ENCODE measurements at places on chromosomes 2 and 18.
A peak's percentile ranks its signal among the peaks of the same experiment; 100 is the strongest.

GRCh38 chr2:1450915-1451314 is 37.7 kb downstream of the TPO start:
- no peak for DNase-seq

- no peak for DNase-seq
Observed at GRCh38 chr2:68994864-68995263, 18.1 kb upstream of the ANTXR1 start.

- DNase-seq: no peak
Observed at GRCh38 chr2:50346629-50347357, 685.1 kb downstream of the NRXN1 start.

GRCh38 chr2:36369716-36370115 is 14.1 kb downstream of the CRIM1 start:
- DNase-seq: no peak

GRCh38 chr18:5527603-5528002 is 16.2 kb downstream of the EPB41L3 start:
- DNase-seq: peak; percentile 37

- DNase-seq: no peak
Observed at GRCh38 chr2:219042750-219043149, 1.4 kb upstream of the CFAP65 start.

- DNase-seq: no peak
Observed at GRCh38 chr2:64260093-64260803, 116.0 kb upstream of the PELI1 start.

DNA sequence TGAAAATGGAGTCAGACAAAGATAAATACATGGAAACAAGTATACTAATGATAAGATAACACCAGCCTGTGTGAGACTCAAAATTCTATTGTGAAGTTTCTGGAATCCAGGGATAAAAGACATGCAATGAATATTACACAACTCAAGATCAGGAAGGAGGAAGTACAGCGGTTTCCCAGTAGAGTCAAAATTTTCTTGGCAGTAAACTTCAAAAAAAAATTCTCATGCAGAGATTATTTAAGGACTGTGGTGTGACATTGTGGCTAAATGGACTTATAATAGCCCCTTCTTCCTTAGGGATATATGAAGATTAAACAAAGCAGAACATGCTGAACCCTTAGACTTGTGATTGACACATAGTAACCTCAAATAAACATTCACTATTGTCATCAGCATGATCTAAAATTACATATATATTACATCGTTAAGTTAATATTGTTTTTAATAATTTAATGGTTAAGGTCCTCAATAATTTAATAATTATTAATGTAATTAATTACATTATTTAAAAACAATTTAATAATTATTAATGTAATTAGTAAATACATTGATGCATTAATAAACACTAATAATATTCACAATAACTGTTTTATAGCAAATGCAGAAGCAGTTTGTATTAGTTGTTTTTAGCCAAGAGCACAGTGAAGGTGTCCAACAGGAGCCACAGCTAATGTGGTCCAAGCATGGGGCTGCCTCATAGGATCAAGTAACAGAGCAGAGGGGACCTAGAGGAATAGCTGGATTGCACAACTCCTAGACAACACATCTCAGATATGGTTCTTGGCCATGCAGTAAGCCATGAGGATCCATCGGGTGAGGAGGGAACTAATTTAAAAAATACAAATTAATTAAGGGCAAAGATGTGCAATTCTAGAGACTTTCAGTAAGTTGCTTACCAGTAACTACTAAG is 77.3 kb downstream of the POLE4 start:
- no peak for DNase-seq

GRCh38 chr2:128973566-128973965 is 654.9 kb upstream of the HS6ST1 start:
- DNase-seq: no peak

GRCh38 chr18:29104671-29105070 is 927.7 kb upstream of the CDH2 start:
- DNase-seq: no peak

DNA sequence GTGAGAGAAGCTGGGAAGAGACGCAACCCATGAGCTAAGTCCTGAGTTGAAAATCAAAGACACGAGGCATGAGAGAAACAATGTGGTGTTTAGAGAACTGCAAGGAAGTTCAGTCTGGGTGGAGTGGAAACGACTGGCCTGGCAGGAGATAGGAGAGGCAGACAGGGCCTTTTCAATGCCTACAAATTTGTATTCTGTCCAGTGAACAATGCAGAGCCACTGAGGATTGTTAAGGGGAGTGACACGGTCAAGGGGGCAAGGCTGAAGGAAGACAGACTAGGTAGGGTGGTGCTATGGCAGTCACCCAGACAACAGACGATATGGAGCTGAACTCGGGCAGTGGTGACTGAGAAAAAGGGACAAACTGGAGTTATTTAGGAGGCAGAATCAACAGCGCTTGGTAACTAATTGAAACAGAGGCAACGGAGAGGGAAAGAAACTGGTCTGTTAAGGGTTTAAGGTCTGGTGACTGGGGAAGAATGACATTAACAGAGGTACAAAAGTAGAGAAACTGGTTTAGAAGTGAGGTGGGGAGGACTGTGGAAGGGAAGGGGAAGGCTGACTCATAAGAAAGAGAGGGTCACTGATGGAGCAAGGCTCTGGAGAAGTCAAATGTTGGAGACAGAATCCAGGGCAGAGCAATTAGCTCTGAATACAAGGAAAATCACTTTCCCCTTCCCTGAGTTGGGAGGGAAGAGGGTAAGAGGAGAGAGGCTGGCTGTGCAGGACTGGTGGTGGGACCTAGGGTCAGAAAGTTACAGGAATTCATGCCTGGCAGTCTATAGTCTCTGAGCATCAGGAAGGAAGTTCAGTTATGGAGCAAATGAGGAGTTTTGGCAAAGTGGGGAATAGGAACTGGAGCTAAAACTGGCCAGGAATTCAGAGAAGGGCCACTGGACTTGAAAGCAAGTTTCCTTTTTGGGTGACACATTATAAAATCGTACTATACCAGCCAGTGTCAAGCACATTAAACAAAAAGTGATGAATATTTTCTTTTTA is 63.4 kb upstream of the CHRNA1 start:
- DNase-seq: no peak

DNA sequence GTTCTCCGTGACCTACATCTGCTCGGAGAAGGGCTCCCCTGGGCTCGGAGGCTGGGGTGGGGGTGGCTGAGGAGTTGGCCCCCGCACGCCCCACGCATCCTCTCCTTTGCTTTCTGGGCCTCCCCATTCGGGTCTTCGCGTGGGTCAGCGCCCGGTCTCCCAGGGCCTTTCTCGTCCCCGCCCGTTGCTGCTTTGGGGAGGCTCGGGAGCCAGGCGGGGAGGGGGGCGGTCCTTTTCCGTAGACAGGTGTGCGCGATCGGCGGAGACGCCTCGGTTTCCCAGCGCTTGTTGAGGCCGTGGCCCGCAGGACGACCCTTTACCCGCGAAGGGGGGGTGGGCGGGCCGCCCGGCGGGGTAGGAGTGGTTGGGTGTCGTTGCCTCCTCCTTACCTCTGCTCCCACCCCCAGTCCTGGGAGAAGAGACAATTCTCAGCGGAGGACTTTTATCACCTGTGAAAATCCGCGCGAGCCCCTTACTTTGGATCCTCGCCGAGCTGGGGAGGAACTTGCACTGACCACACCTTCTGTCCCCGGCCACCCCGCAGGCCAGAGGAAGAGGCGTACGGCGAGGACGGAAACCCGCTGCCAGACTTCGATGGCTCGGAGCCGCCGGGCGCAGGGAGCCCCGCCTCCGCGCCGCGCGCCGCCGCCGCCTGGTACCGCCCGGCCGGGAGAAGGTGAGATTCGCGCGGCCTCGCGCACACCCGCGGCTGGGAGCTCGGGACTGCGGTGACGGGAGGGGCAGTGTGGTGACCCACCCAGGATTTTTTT is 2.6 kb downstream of the ADCYAP1 start:
- DNase-seq: no peak

DNA sequence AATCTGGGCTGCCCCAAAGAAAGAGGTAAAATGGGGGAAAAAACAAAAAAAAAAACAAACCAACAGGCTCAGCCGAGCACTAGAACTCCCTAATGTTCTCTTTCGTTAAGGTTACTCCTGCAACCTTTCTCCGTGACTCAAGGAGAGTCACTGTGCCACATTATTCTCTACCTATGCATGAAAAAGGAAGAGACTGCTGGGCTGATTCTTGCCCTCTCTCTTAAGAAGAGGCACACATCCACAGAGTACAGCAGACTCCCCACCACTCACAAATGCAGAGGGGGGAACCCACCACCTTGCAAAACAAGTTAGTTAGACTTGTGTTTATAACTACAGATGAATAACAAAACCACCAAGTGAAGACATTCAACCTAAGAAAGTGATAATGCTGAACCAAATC is 201.5 kb downstream of the DYM start:
- DNase-seq: no peak

DNA sequence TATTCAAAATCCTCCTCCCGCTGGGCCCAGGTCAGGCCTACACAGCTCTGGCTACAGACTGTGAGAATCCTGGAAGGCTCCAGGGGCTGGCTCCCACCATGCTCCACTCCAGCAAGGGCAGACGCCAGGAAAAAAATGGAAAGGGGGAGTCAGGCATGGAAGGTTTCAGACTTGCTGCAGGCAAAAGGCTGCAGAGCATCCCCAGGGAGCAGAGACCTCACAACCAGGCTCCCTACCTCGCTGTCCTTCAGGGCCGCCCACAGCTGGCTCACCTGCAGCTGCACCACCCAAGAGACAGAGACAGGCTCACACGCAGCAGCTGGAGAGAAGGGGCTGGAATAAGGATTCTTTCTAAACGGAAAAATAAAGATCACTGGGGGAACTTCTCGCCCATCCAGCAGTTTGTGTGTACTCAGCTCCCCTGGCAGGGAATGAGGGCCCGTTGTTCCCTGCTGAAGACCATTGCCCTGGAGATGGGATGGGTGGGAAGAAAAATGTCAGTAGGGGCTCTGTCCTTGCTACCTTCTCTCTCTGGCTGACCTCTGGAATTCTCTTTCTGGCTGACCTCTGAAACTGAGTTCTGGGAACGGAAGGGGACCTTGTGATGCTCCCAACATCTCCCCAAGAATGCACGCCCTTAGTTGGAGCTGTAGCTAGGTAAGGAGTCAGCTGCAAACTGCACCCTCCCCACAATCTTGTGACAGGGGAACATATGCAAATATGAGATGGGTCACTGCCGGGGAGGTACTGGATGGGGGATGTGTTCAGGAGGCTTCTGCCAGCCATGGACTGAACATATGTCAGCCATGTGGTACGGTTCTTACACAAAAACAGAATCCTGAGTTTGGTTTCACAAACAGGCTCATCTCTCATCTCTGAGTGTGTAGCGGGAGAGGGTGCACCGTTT is 34.5 kb downstream of the BCL2 start:
- no peak for DNase-seq

DNA sequence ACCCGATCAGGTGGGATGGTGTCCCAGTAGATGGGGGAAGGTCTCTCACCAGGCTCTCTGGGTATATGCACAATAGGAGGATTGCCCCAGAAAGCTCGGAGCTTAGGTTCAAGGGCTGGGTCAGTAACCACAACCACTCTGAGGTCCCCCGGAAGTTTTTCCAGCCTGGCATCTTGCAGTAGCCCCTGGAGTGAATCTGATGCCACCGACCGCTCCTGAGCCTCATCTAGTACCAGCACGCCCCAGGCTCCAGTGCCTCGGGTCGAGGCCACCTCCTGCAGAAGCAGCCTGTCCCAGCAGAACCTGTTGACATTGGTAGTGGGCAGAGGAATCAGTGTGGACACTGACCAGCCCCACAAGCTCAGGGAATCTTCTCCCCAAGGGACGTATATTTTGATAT is 2.0 kb downstream of the DQX1 start:
- DNase-seq: no peak

DNA sequence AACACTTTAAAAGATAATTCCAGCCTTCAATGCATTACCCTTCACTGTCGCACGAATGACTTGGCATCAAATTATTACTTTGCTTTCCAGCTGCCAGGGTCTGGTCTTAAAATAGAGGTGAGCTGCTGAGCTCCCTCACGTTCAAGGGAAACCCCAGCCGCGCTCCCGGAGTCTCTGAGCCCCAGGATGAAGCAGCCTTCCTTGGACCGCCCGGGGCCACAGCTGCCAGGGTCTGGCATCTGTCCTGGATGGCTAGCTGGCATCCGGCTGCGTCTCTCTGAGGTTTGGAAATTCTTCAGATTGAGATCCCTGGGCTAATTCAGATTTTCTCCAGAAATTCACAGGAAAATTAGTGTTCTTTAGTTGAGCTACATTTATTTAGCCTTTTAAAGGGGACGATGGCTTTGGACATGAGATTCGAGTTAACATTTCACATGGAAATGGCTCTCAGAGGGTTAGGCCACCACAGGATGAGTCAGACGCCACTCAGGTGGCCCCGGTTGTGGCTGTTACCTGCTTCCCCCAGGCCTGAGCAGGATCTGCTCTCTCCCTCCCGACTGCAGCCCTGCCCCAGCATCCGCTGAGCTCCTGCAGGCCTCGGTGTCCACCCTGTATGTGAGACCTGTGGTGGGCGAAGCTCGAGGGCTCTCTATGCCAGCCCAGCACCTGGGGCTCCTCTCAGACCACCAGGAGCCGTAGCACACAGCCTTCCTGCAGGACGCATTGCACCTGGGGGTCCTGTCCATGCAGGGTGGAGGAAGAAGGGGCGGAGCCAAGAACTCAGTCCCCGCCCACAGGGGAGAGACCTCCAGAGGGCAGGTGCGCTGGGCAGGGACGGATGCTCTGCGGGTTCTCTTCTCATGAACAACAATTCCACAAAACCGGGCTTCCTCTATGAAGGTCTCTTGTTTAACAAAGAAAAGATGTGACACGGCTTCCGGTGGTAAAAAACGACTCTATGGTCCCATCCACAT is 255.5 kb downstream of the TWIST2 start:
- DNase-seq: peak; percentile 48

DNA sequence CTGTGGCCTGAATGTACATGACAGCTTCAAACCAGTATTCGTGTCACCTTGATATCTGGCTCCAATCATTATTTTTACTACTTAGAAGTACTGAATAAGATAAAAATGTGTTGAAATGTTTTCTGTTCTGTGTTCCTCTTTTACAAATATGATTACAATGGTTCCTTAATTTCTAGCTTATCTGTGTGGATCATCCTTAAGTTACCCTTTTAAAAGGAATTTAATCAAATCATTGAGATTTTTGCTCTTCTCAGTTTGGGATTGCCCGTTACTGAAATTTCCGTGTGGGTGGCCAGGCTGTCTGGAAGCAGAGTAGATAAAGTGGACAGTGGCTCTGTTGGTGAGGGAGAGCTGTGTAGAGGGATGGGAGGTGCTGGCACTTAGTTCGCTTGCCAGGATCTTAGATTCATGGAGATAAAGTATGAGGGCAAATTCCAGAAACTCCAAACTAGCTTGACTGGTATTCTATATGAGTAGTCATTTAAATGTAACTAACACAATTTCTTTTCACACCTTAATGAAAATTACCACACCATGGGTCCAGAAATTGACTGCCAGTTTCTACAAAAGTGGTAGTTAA is 27.4 kb upstream of the SAG start:
- DNase-seq: no peak

Measured in pons (tissue), 1 donor.